Amniotic stem cell (primary cell): ENCODE measurements at places on chromosomes 12 and 14.

DNA sequence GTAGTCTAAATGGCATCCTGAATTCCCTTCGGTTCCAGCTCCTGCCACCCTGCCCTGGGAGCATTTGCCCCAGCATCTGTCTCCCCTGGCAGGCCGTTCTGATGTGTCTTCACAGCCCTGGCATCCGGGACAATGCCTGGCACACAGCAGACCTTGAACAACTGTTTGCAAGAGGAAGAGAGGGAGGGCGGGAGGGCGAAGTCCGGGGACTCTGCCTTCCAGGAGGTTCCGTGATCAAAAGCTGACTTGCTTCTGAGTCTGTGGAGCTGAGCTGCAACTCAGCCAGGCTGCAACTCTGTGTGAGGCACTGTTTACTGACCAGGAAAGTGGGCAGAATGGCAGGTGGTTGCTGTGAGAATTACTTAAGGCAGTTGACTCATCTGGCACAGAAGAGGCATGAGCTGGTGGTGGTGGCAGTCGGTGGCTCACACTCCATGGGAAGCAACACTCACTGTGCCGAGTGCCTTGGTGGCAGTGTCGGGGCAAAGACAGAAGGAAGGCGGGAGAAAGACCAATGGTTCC lies 61.1 kb upstream of the DLK1 start:
- DNase-seq: no peak

DNA sequence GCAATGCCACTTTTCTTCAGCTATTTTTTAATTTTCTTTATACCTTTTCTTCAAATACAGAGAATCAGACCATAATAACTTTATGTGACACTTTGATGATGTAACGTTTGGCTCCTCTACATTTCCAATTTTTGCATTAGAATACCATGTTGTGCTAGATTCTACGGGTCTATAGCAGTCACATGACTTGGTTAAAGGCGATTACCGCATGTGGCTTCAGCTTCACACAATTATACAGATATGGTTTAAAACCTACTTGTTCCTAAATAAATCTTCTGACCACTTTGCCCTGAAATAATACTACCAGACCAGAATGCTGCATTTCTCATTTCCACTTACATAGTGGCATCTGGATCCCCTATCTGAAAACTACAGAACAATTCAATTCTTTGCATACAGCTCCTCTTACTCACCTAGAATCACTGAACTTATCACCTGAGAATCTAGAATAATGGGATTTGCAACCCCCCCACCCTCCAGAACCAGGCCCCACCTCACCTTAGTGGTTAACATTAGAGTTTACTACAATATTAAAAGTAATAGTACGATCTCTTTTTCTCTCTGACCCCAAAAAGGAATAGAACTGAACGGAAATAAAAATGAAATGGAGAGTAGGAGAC lies 1.3 kb downstream of the MAX start:
- no peak for DNase-seq

DNA sequence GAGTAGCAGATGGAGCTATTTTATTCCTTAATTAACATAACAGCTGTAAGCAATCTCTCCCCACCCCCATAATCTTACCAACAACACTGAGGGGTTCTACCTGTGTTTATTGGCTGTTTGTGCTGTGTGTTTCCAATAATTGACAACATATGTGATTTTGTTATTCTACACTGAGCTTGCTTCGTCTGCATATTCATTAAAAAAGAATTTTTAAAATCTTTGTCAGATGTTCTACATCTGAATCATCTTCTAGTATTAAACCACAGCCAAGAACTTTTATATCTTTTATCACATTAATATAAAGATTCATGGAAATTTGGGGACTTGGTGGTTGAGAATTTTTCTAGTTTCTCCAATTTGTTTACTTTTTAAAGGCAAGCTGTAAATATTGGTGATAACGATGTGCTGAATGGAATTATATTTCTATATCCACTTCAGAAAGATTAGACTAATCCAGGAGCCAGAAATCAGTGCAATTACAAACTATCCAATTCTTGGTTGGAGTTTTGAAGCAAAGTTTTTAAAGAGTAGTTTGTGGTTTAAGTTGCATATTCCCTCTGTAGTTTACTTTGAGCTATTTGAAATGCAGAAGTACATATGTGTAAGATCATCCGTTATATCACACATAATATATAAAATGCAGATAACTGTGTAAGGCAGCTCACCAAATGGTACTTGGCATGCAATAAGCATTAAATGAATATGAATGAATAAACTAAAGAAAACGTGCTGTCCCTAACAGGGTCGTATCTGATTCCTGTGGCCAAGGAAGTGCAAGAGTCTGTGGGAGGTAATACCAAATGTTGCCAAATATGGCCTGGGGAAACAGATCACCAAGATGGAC lies 206.9 kb downstream of the PELI2 start:
- no peak for DNase-seq

DNA sequence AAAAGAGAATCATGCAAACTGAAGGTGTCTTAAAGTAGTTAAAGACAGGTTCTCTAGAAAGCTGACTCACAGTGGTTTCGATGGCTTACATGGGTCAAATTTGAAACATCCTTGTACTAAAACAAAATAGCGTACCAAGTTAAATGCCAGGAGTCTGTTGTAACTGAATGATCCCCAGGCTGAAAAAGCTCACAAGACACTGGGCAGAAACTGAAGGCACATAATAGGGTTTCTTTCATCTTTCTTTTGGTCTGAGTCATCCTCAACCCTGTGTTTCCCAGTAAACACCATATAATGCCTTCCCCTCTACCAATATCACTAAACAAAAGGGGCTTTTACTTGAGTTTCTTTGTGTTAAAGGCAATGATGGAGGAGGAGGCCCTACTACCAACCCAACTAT lies 12.8 kb downstream of the ZFYVE1 start:
- DNase-seq: peak; percentile 45

DNA sequence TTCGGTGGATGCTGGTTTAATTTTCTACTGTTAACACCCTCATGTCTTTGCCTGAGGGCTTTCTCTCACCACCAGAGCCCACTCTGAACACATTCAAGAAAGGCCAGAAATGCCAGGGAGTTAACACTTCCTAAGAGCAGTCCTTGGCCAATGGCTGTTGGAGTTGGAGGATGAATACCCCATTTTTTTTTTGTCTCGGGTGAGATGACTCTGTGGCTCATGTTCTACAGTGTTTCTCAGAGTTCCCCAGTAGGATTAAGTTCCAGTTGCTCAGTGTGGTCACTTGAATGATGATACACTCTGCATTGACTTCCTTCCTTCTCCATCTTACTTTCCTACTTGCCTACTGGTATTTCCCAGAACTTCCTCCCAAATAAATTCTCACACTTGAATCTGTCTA lies 65.8 kb downstream of the FOS start:
- no peak for DNase-seq

GRCh38 chr12:26971963-26972362 lies 33.7 kb downstream of the FGFR1OP2 start:
- no peak for DNase-seq

DNA sequence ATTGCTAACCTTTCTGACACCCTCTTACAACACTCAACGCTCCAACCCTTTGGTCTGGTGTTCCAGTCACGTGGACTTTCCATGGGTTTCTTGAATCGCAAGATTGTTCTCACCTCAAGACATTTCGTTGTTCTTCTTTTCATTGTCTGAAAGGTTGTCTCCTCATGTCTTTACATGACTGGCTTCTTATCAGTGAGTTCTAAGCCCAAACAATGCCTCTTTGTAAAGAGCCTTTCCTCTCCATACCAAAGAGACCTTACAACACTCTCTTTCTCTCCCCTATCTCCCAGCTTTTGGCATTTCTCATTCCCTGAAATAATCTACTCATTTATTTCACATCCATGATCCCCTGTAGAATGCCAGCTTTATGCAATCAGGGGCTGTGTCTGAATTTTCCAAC lies 1144.8 kb downstream of the AACS start:
- no peak for DNase-seq

GRCh38 chr12:117350140-117350539 lies 11.3 kb downstream of the NOS1 start:
- DNase-seq: no peak

DNA sequence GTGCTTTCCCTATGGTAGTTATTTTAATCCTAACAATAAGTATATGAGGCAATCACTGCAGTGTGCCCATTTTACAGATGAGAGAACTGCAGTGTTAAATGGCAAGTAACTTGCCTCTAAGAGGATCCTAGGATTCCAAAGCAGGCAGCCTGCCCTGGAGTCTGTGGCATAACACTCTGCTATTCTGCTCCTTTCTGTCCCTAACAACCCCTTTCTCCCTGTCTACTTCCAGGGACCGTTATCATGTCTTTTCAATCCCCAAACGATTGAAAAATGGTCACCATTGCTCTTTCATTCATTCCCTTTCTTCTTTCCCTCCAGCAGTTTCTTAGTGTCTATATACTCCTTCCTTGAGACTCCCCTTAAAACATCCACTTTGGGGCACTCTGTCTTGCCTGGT lies 1.3 kb upstream of the ANO2 start:
- no peak for DNase-seq

DNA sequence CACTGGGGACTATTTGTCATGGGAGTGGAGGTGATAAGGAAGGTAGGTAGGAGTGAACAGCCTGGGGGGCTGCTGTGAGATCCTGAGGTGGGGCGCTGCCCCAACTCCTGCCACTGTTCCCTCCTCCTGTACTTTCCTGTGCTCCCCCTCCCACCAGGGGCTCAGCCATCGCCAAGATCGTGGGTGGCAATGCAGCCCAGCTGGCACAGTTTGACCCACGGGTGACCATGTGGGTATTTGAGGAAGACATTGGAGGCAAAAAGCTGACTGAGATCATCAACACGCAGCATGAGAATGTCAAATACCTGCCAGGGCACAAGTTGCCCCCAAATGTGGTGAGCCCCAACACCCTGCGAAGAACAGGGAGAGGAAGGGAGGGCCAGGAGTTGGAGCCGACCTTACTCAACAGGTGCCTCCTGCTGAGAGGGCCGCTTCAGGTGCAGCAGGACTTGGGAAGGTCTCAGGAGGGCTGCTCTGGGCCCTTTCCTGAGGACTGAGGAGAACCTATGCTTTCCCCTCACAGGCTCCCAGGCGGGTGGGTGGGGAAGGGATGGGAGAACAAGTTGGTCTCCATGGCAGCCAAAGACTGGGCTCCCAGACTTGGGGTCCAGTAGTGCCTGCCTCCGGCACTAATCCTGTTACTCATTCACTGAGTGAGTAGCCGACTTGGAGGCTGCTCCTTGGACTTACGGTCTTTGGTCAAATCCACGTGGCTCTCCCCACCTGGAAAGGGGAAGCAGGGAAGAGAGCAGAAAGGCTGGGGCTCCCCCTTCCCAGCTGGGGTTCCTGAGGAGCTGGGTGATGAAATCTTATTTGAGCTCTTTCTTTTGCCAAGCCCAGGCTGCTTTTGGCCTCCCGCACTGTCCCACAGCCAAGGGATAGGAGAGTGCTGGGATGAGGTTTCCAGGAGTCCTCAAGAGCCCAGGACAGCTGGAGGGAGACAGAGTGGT lies 884 bp downstream of the GPD1 start:
- no peak for DNase-seq

GRCh38 chr12:40942326-40942725 lies 245.8 kb upstream of the PDZRN4 start:
- DNase-seq: no peak

- no peak for DNase-seq
Observed at GRCh38 chr12:127381043-127381668, 885.8 kb upstream of the TMEM132C start.
